CD4-positive, alpha-beta T cell treated with Interferon alpha-2 for 1 hour (primary cell): ENCODE measurements at places on chromosomes 7 and 10.

DNA sequence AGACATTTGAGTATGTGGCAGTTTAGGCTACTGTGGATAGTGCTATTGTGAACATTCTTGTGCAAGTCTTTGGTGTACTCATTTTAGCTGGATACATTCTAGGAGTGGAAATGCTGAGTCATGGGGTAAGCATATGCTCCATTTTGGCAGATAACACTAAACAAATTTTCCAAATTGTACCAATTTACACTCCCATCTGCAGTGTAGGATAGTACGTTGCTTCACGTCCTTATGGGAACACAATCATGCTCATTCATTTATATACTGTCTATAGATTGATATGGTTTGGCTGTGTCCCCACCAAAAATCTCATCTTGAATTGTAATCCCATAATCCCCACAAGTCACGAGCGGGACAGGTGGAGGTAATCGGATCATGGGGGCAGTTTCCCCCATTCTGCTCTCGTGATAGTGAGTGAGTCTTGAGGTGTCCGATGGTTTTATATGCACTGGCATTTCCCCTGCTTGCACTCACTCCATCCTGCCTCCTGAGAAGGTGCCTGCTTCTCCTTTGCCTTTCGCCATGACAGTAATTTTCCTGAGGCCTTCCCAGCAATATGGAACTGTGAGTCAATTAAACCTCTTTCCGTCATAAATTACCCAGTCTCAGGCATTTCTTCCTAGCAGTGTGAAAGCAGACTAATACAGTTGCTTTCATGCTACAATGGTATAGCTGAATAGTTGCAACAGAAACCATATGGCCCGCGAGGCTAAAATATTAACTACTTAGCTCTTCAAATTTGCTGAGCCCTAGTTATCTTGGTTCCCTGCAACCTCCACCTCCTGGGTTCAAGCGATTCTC lies 25.6 kb downstream of the RNF216 start:
- no peak for DNase-seq

GRCh38 chr10:6737080-6737641 lies 157.1 kb upstream of the PRKCQ start:
- DNase-seq: no peak

- DNase-seq: no peak
Measured at GRCh38 chr7:154696556-154696955, 306.4 kb downstream of the PAXIP1 start.

DNA sequence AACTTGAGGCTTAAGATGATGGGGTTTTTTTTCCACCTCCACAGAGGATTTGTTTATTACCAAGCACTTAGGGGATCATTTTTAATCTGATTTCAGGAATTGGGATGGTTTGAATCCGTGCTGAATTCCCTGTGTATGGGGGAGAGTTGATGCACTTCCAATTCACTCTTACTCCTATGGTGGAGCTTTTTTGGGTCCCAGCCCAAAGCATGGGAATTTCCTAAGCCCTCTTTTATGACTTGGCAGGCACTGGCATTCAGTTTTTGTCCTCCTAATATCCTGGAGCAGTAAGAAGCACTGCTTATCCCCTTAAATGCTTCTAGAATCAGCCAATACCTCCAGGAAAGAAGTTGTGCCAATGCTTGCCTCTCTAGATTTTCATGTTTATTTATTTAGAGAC lies 78.7 kb downstream of the HYCC1 start:
- no peak for DNase-seq

GRCh38 chr10:50551894-50552293 lies 71.9 kb downstream of the SGMS1 start:
- no peak for DNase-seq

- no peak for DNase-seq
Measured at GRCh38 chr7:142957723-142958122, 4.4 kb downstream of the KEL start.

DNA sequence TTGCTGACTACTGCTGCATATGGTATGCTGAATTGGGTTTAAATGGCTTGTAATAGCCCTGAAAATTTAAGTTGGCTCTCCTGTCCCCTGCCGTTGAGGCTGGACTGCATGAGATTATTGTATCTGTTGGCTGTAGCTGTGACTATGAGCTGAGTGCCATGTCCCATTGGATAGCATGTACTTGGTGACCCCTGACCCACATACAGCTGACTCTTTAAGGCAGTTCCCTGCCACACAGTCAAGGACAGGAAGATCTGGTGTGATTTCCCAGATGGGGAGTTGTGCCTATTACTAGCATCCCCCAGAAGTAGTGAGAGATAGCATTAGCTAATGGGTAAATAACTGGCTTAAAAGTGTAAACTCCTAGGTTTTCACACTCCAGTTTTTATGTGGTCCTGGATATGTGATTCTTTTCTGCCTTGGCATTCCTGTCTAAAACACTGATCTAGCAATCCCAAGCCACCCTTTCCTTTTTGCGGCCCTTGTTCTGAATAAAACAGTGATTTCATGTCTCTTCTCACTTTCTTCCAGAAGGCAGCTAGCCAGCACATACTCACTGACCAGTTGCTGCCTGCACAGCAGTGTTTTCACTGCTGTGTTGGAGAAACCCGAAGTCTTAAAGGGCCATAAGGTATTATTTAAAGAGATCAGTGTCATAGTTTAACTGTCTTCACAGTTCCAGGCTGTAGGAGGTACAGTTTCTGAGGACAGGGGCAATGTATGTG lies 35.9 kb downstream of the LRRC4 start:
- DNase-seq: no peak

- DNase-seq: no peak
Measured at GRCh38 chr10:132489704-132490534, 47.7 kb upstream of the INPP5A start.

DNA sequence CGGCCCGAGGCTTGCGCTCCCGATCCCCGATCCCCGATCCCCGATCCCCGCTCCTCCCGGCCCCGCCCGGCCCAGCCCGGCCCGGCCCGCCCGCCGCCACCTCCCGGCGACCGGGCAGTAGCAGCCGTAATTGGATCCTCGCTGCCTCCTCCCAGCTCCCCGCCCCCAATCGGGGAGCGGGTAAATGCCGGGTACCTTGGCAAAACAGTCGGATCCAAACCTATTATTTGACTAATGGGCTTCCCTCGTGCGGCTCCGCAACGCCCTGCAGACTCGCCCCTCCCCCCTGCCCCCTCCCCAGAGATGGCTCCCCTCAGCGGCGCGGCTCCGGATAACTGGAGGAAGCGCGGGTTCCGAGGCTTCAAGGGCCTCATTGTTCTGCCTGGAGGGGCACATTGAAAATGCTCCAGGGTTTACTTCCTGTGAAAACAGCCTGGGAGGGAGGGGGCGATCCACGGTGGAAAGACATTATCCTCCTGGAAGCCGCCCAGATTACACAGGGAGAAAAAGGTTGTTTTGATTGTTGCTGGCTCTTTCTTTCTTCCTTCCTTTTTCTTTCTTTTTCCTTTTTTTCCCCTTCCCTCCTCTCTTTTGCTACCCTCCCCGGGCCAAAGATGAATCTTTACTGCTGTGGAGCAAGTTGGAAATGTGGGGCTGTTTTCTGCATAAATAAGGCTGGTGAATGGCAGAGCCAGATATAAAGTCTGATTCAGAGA lies 94.7 kb upstream of the ZMIZ1 start:
- peak; percentile 43 for DNase-seq

GRCh38 chr10:47412177-47412730 lies 28.2 kb upstream of the ZNF488 start:
- no peak for DNase-seq

GRCh38 chr7:149225106-149225505 lies 14.3 kb upstream of the ZNF212 start:
- DNase-seq: no peak

DNA sequence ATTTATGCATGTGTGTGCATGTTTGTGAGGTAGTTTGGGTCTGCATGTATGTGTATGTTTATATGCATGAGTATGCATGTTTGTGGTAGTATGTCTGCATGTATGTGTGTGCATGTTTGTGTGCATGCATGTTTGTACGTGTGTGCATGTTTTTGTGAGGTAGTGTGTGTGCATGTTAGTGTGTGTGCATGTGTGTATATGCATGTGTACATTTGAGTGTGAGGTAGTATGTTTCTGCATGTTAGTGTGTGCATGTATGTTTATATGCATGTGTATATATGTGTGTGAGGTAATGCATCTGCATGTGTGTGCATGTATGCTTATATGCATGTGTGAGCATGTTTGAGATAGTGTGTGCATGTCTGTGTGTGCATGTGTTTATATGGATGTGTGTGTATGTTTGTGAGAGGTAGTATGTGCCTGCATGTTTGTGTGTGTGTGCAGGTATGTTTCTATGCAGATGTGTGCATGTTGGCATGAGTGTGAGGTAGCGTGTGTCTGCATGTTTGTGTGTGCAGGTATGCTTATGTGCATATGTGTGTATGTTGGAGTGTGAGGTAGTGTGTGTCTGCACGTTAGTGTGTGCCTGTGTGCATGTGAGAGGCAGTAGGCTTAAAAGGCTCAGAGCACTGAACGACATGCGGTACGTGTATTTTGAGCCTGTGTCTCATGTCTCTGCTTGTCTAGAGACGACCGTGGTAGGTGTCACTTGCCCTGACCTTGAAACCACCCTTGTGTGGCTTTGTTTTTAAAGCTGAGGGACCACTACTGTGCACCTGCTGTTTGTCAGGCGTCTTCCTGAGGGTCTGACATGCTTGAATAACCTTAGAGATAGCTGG lies 43.7 kb downstream of the PFKP start:
- DNase-seq: no peak

GRCh38 chr10:68496072-68496471 lies 24.3 kb upstream of the DNA2 start:
- DNase-seq: no peak

- no peak for DNase-seq
Measured at GRCh38 chr7:69907720-69908119, 309.4 kb downstream of the AUTS2 start.

DNA sequence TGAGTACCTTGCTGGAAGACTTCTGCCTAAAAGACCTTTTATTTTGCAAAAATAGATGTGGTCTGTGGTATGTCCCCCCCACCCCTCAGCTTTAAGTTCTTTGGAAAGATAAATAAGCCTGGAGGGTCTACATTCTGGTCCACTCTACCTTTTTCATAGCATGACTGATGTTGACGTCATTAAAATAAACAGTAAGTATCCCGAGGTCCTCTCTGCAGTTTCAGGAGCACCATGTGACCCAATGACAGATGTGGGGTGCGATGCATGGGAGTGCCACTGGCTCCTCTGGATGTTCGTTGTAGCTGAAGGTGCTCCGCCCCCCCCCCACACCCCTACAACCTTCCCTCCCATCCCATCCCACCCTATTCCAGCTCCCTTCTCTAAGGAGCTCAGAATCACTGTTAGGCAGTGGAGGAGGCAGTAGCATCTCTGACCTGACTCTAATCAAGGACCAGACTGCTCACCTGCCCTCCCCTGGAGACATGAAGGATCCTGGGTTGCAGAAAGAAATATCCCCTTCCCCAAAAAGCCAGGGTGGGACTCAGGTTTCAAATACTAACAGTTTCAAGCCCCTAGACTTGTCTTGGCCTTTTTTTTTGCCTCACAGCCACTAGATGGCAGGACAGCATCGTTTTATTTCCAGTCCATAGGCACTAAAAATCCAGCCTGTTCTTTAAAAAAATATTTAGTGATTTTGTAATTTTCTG lies 25.1 kb downstream of the CASP7 start:
- no peak for DNase-seq

DNA sequence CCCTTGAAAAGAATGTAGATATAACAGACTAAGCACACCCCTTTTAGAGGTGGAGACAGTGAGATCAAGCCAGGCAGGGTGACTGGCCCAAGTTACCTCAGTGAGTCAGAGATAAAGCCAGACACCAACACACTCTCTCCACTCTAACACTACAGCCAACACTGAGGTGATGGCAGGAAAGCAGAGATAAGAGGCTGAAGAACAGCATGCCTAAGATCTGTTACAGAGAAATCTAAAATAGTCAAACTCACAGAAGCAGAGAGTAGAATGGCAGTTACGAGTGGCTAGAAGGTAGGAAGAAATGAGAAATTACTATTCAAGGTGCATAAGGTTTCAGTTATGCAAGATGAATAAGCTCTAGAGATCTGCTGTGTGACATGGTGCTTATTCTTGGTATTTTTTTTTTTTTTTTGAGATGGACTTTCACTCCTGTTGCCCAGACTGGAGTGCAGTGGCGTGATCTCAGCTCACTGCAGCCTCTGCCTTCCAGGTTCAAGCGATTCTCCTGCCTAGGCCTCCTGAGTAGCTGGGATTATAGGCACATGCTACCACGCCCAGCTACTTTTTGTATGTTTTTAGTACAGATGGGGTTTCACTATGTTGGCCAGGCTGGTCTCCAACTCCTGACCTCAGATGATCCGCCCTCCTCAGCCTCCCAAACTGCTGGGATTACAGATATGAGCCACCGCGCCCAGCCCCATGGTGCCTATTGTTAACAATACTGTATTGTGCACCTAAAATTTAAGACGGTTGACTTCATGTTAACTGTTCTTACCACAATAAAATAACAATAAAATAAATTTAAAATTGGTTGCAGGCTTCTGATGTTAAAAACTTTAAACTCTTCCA lies 28.7 kb downstream of the ICA1 start:
- DNase-seq: no peak

GRCh38 chr7:22481726-22482125 lies 18.3 kb downstream of the STEAP1B start:
- DNase-seq: peak; percentile 21

GRCh38 chr7:146728611-146729010 lies 612.0 kb downstream of the CNTNAP2 start:
- DNase-seq: no peak

DNA sequence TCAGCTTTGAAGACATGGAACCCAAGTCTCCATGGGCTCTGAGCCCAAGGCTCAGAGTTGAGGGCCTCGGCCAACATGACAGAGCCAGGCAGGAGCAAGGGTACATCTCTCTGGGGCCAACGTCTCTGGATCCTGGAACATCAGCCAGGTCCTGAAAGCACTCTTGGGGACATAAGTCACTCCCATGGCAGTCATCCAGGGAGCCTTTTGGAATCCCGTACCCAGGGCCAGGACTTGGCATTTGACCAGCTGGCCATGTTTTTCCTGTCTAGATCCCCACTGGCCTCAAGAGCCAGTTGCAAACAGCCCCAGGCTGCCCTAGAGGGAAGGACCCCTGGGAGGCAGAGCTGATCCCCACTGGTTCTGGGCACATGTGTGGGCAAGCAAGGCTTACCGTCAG lies 4.3 kb upstream of the CXCL12 start:
- DNase-seq: no peak

GRCh38 chr7:17830206-17830605 lies 110.1 kb downstream of the SNX13 start:
- no peak for DNase-seq

GRCh38 chr7:139041378-139042085 lies 5.7 kb upstream of the ZC3HAV1L start:
- DNase-seq: no peak

GRCh38 chr7:81624021-81624592 lies 145.7 kb downstream of the HGF start:
- no peak for DNase-seq
